OCI-M1 (cell line): ENCODE measurements at places on chromosomes 6 and 20.

GRCh38 chr6:28809947-28810658, 113.7 kb downstream of the TRIM27 start:
- peak; percentile 61 for DNase-seq

GRCh38 chr6:16184551-16184950, 53.8 kb upstream of the GMPR start:
- no peak for DNase-seq

GRCh38 chr20:50528804-50529351, 18.7 kb downstream of the PTPN1 start:
- DNase-seq: no peak

DNA sequence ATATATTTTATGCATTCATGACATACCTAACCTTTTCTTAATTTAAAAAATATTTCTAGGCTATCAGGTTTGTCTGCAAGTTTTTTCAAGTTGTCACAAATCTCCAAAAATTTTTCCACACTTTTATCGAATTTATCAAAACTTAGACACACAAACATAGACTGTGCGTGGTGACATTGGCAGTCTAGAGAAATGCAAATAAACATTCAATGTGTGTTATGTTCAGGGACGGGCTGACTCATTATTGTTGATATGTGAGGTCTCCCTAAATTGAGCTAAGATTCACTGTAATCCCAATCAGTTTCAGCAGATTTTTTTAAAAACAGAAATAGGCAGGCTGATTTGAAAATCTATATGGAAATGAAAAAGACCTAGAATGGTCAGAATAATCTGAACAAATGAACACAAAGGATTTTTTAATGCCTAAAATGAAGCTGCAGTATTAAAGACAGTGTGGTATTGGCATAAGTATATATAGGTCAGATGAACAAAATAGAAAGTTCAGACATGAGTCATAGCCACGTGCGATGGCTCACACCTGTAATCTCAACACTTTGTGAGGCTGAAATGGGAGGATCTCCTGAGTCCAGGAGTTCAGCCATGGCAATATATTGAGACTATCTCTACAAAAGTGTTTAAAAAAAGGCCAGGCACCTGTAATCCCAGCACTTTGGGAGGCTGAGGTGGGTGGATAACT, 19.2 kb downstream of the BLTP3A start:
- no peak for DNase-seq

GRCh38 chr6:159800141-159800865, at the start of gene PNLDC1:
PNLDC1 (plus strand) TSS chr6:159800276; CDS start chr6:159800308, 32 bp downstream.
- DNase-seq: no peak

DNA sequence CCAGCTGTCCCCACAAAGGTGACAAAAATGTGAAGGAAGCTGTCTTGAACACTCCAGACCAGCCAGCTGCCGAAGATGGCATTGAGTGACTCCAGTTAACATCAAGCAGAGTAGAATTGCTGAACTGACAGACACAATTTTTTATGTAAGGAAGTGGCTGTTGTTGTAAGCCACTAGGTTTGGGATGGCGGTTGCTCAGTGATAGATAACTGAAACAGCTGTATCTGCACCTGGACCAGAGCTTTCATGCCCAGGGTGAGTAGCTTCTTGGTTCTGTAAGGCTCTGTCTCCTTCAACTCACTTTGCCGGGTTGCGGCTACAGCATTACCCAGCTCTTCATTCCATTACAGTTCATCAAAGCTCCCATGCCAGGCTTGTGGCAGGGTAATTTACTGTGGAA, 49.7 kb upstream of the DDR1 start:
- no peak for DNase-seq

- DNase-seq: peak; percentile 74
These were observed 94.0 kb downstream of the ADGRG6 start for GRCh38 chr6:142395768-142396231.

- DNase-seq: no peak
These were observed 2.0 kb downstream of the TBX18 start for GRCh38 chr6:84762220-84763002.
